Activated CD8-positive, alpha-beta T cell treated with anti-CD3 and anti-CD28 coated beads, Interleukin-2, amount 10 ng/mL, durations not matched to agents 7 days and 5 days (primary cell): ENCODE measurements at places on chromosomes 6 and 20.
A peak's percentile ranks its signal among the peaks of the same experiment; 100 is the strongest.

GRCh38 chr6:109299776-109300564 lies 82.3 kb downstream of the CD164 start:
- DNase-seq, result no peak

GRCh38 chr6:144488590-144488989 lies 203.5 kb downstream of the UTRN start:
- DNase-seq, result no peak

DNA sequence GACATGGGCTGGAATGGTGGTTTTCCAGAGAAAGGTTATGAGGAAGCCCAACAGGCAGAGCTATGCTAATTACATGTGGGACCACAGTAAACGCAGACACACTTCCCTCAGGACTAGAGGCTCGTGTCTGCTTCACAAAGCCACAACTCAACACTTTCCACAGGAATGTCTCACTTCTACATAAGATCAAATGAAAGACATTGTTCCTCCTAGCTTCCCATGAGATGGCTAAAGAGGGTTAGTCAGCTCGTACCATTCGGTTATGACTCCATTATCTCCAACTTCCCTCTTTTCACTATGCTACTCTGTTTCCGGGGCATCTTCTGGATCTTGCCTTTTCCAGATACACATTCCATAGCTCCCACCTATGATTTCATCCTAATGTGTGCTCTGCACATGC lies 29.1 kb upstream of the ZC3H12D start:
- no peak for DNase-seq

- no peak for DNase-seq
These were observed 119.9 kb upstream of the ARID1B start for GRCh38 chr6:156657296-156657695.

- no peak for DNase-seq
These were observed 17.5 kb downstream of the TRMT6 start for GRCh38 chr20:5932796-5933195.

DNA sequence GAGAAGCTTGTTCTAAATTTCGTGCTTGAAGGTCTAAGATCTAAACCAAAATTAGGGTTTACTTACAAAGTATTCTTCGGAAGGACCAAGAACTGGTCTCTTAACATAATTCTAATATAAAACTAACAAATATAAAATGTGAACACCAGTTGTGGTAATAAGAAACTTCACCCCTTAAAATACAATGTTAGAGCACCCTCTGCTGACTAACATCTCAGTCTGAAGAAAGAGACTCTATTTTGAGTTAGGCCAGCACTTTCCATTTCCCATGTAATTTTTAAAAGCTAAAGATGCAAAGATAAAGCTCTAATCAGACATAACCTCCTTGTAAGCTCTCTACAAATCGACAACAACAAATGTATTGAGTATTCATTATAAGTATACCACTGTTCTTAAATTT lies 24.6 kb downstream of the ATG5 start:
- no peak for DNase-seq

GRCh38 chr6:40437631-40438030 lies 149.5 kb downstream of the LRFN2 start:
- no peak for DNase-seq

DNA sequence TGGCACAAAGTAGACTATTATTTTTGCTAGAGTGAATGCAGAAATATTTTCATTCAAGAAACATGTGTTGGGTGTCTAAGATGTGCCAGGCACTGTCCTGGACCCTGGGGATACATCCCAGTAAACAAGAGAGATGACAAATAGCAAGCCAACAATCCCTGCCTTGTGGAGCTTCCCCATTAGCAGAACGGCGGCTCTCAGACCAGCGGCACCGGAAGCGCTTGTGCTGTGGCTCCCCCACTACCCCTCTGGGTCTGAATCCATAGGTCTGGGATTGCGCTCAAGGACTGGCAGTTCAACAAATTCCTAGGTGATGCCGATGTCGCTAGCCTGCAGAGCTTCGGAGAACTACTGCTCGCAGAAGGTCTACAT lies 98.5 kb upstream of the AGPAT4 start:
- no peak for DNase-seq

- DNase-seq, result no peak
These were observed 119.9 kb upstream of the ZNF217 start for GRCh38 chr20:53713328-53714056.

DNA sequence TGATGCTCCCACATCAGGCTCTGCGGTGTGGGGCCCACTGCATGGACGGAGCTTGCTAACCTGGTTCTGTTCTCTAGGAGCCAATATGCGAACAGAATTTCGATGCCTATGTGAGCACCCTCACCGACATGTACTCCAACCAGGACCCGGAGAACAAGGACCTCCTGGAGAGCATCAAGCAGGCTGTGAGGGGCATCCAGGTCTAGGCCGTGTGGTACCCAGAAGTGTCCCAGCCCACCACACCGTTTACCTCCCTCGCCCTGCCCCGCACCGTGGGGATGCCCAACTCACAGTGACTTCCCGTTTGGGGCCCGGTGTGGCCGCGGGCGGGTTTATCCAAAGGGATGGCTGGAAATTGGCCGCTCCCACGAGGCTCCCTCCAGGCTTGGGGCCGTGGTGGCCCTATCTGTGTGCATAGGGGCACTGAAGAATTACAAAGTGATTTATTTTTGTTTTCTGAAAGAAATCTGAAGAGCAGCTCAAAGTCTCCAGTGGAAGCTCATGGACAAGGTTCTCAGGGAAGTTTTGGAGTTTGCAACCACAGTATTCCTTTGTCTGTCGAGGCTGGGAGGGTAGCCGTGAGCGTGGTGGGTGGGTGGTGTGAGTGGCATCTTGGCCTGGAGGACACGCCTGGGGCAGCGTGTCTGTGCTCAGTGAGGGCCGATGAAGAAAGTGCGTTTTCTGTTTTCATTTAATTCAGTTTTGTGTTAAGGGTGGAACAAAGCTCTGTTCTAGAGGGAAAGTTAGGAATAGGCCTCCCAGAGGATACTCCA lies 15.1 kb upstream of the PCMTD2 start:
- no peak for DNase-seq

GRCh38 chr6:149963212-149963461 lies 606 bp upstream of the ULBP1 start:
- DNase-seq, result peak; percentile 57

DNA sequence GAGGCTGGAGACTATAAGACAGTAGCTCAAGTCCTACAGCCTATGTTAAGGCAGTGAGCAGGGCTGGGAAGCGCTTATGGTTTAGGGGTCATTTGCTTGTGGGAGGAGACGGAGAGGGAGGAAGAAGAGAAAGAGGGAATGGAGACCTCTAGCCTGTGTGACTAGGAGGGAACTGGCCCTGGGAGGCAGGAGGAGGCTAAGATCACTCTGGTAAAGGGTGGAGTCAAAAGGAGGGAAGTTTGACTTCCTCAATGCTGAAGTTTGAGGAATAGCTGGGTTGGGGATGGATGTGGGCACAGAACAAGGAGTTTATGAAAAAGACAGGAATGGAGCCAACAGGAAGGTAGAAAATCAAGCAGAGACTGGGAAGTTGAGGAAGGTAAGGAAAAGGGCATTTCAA lies 6.4 kb upstream of the BACH2 start:
- no peak for DNase-seq

- no peak for DNase-seq
These were observed 336.9 kb upstream of the RSPO3 start for GRCh38 chr6:126781582-126781981.
